ENCODE measurements at places on chromosomes 2 and 18. TPM values are rescaled to one million over a fixed set of nuclear protein-coding genes. Genes with fewer than 3 reads are reported as not detected.

- DNase-seq, result no peak
Measured at GRCh38 chr2:106851881-106852501, 34.0 kb downstream of the ST6GAL2 start.

DNA sequence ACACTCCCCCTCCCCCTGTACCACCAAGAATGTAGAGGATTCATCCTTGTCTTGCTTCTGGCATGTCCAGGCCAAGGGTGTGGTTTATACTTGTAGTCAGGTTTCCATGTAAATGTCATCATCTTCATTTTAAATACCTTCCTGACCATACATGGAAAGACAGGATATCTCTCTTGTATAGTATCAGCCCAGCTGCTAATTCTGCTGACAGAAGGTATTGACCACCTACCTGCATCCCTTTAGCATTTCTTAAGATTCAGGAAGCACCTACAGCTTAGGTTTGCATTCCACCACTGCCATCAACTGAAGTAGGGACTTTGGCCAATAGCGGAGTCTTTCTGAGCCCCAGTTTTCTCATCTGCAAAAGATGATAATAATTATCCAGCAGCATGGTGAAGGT lies 22.9 kb upstream of the FSHR start:
- no peak for DNase-seq

Gene SPDYA
- 11.8 TPM for total RNA-seq

Gene ANKRD12
- total RNA-seq, result 177 TPM

GRCh38 chr18:58400331-58400870 lies 228.5 kb downstream of the ALPK2 start:
- DNase-seq, result no peak

DNA sequence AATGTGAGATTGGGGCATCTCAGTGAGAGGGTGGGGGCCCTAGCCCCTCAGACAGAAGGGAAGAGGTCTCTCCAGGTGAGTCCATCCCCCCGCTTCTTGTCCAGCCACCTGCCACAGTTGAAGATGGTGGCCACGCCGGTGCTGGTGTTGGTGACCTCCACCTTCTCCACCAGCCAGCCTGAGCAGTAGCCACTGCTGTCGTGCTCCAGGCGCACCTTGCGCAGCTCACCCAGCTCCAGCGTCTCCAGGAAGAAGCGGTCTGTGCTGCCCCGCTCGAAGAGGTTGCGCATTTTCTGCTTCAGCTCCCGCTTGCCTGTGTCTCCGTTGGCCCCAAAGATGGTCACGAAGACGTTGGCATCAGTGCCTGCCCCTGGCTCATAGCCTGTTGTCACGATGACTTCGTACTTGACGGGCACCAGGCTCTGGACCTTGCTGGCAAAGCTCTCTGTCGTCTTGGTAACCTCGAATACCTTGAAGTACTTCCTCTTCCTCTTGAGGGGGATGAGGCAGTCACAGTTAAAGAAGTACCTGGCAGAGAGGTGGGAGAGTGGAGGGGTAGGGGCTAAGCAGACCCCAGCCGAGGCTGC lies 179.5 kb downstream of the LOXHD1 start:
- no peak for DNase-seq

- DNase-seq, result no peak
Measured at GRCh38 chr18:71398531-71398930, 1109.7 kb downstream of the SOCS6 start.

DNA sequence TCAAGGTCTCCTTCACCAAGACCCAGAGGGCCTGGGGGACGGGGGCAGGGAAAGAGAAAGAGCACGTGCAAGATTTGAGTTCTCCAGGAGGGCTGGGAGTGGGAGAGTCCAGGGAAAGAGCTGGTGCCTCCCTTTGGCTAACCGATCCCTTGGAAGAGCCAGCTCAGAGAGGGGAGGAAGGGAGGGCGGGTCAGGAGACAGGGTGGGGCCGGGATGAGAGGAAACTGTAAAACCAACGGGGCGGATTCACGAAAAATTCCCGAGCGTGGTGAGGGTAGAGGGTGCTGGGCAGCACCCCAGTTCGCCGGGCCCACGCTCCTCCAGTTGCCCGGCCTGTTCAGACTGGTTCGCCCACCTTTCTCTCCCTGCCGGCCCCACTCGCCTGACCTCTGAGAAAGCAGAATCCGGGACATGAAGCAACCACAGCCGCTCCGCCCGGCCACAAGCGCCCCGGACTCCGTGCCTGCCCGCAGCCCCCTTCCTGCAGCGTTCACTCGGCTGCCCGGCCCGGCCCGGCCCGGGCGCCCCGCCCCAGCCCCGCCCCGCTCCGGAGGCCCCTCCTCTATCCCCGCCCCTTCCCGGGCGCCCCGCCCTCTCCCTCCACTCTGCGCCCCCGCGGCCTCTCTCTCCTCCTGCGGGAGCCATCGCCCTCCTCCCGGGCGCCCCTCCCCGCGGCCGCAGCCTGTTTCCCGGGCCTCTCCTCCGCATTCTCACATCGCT lies 230.9 kb upstream of the SMAD2 start:
- peak; percentile 61 for DNase-seq

Gene CNDP1
- total RNA-seq, result 0.22 TPM

DNA sequence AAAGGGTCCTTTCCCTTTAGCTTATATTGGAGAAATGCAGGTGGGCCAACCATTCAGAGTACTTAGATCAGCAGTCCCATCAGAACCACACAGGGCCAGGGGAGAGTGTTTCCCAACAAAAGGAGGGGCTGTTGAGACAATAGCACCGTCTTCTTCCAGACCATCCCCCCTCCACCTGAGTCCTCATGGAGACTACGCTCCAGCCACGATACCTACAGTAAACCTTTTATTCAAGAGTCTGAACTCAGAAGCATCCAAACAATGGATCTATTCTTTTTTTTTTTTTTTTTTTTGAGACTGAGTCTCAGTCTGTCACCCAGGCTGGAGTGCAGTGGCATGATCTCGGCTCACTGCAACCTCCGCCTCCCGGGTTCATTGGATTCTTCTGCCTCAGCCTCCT lies 25.7 kb upstream of the ZNF532 start:
- no peak for DNase-seq

DNA sequence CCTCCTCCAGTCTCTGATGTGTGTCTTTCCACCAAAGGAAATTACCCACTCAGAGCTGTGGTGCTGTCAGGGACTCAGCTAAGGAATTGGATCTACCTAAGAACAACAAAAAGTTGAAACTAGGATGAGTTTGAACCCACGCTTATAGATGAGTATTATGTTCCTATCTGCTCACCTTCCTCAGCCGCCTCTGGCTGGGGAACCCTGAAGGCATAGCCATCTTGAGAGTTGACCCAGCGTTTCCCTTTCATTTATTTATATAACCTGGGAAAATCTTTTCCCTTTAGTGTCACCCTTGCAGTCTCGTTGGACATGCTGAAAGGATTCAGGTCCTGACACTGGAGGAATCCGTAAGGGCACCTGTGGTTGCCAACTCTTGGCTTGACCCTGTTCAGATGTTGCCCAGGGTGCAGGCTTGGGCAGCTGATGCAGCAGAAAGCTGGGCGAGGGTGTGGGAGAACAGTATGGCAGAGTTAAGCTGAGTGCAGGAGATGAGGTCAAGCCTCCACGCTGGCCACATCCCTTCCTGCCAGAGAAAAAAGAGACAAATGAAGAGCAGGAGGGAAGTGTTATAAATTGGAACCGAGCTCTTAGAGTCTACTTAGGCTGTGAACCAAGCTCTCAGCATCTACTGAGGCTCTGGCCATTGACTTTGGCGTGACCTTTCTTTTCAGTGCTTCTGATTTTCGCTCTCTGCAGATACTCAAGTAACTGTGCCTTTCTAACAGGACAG lies 1.9 kb downstream of the CDH20 start:
- no peak for DNase-seq

GRCh38 chr18:62282188-62282629 lies 42.9 kb upstream of the TNFRSF11A start:
- DNase-seq, result no peak

- no peak for DNase-seq
Measured at GRCh38 chr2:239769554-239770245, 255.4 kb downstream of the NDUFA10 start.

Gene C18orf63
- not detected for total RNA-seq

GRCh38 chr2:196328088-196328680 lies 156.8 kb upstream of the STK17B start:
- DNase-seq, result no peak

GRCh38 chr2:19851116-19851695 lies 50.6 kb downstream of the TTC32 start:
- DNase-seq, result peak; percentile 45

- DNase-seq, result no peak
Measured at GRCh38 chr2:166173263-166173662, 45.4 kb upstream of the SCN1A start.

Gene SELENOI
- total RNA-seq, result 40.8 TPM

GRCh38 chr2:230757476-230757875 lies 44.8 kb downstream of the CAB39 start:
- no peak for DNase-seq

DNA sequence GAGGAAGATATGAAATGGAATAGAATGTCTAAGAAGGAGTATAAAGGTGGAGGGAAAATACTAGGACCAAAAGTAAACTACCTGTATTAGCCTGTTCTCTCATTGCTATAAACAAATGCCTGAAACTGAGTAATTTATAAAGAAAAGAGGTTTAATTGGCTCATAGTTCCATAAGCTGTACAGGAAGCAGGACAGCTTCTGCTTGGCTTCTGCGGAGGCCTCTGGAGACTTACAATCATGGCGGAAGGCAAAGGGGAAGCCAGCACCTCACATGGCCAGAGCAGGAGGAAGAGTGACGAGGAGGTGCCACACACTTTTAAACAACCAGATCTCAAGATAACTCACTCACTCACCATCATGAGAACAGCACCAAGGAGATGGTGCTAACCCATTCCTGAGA lies 32.9 kb upstream of the TMEM177 start:
- DNase-seq, result no peak

Gene TSHZ1
- 23.4 TPM for total RNA-seq

GRCh38 chr2:68052717-68053422 lies 9.9 kb downstream of the C1D start:
- no peak for DNase-seq

- DNase-seq, result no peak
Measured at GRCh38 chr2:168757223-168757622, 45.2 kb upstream of the NOSTRIN start.

DNA sequence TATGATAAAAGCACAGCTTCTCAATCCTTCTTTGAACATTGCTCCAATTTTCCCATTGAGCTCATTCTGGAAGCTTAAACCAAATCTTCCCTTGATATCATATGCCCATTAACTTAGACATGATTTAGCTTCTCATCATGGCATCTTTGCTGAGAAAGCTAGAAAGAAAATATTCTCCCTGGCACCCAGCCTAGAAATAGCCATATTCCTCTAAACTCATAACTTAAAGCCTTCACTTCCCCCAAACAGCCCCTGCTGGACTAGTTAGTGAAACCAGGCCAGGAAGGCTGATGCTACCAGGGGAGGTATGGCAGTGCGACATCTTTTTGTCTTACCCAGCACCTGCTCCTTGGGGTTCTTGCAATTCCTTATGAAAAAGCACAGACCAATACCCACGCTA lies 4.3 kb downstream of the AAK1 start:
- no peak for DNase-seq

Gene KYNU
- total RNA-seq, result not detected

GRCh38 chr2:141506135-141506534 lies 624.7 kb downstream of the LRP1B start:
- DNase-seq, result no peak

Gene FBXO41
- 22.1 TPM for total RNA-seq

DNA sequence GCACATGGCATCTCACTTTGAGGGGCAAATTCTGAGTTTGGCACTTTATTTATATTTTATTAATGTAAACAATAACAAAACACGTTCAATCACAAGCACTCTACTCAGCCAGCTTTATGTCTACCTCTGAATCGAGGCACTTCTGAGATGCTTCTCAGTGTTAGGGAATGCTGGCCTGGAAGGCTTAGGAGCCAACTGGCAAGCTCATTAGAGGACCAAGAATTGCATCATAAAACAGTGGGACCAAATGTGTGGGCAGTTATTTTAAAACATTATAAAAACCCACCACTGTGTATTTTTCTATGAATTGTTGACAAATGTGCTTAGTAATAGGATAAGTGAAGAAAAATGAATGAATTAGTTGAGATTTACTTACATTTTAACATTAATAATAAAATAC lies 46.8 kb upstream of the SMIM21 start:
- no peak for DNase-seq

DNA sequence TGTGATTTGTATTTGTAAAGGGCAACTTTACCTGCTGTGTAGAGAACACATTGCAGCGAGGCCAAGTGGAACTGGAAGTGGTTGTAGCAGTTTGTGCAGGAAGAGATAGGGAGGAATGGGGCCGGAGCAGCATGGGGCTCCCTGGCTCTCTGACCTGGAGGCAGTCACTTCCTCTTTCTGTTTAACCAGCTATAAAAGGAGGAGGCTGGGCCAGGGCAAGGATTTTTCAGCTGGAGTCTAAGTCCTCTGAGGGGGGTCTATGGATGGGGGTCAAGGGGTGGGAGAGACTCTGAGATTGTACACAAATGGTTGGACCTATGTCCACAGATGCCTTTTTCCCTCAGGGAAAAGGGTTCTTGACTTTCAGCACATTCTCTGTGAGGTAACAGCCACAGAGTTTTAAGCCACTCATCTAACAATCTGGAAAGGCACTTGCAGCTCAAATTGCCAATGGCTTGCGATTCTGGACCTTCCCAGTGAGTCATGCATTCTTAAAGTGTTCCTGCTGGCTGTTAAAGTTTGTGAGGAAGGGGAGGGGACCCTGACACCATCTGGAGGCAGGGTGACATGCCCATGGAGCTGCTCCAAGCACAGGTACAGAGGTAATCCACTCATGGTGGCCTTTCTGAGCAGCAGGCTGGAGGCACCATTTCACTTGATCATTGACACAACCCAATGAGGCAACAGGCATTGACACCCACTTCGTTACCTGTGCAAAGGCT lies 347.0 kb downstream of the CYRIA start:
- DNase-seq, result no peak

DNA sequence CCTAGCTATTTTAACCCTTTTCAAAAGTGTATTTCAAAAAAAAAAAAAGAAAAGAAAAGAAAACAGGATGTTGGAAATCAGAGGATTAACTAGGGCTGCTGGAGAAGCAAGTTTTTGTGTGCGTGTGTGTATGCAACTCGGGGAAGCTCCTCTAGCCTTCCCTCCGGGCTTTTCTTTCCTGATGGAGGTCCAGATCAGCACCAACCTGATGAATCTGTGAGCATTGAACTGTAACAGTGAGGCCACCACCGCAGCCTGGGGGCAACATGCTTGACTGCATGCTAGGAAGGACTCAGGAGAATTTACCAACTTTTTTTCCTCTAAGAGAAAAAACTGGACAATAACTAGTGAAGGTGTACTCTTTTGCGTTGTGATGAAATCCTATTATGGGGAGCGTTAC lies 2.3 kb downstream of the OBSL1 start:
- no peak for DNase-seq
